GM23248 (cell line): ENCODE measurements at places on chromosomes 1 and 21. TPM values are rescaled to one million over a fixed set of nuclear protein-coding genes. Genes with fewer than 3 reads are reported as not detected.
A peak's percentile ranks its signal among the peaks of the same experiment; 100 is the strongest.

- DNase-seq = no peak
Observed at GRCh38 chr1:20663365-20663764, 2.2 kb upstream of the DDOST start.

- DNase-seq = peak; percentile 33
Observed at GRCh38 chr1:115327270-115327669, 10.8 kb downstream of the NGF start.

DNA sequence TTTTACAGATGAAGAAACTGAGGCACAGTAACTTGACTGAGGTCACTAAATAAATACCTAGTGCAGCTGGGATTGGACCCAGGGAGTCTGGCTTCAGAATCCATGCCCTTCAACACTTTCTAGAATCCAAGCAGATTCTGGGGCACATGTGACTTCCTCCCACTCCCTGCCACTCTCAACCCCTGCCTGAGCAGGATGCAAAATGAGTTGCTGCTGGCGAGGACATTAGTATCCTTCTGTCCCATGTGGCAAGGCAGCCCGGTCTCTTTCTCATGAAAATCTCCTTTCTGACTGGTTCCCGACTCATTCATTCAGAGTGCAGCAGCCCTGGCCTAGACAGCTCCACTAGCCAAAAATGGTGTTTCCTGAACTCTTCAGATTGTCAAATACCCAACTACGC, 28.4 kb downstream of the TNNT2 start:
- DNase-seq = no peak

DNA sequence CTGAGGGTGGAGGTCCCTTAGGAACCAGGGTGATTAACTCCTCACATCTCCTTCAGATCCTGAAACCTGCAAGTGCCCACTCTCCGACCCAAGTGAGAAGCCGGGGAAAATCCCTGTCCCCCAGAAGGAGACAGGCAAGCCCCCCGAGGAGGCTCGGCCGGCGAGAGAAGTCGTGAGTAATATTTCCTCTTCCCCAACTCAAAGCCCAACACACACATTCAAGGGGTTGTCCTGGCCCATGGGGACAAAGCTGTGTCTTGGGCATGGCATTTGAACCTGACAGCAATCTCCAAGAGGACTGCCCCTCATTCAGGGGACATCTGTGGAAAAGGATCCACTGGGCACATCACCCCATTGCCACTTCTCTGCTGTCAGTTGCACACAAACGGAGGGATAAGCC, 23.6 kb downstream of the VASH2 start:
- DNase-seq = no peak

DNA sequence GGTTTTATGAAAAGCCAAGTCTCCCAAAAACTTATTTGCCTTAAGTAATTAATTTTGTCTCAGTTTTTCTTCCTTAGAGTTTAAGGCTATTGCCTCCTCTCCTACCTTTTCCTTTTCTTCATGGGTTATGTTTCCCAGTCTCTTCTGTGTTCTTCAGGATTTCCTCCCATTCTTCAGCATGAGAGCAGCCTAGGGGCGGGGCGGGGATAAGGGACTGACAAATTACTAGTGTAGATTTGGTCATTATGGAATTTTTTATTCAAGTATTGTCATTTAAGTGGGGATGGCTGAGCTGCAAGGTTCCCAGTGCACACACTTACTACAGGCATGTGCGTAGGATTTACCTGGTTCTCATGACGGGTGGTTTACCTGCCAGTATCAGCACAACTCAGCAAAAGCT, 35.2 kb upstream of the PIGV start:
- DNase-seq = no peak

The CELA3A gene
- not detected in 2 replicates for total RNA-seq

The CTSS gene
- 0.38 and 2.5 TPM in 2 replicates for total RNA-seq

GRCh38 chr1:114097109-114097508, 56.6 kb downstream of the SYT6 start:
- no peak for DNase-seq

DNA sequence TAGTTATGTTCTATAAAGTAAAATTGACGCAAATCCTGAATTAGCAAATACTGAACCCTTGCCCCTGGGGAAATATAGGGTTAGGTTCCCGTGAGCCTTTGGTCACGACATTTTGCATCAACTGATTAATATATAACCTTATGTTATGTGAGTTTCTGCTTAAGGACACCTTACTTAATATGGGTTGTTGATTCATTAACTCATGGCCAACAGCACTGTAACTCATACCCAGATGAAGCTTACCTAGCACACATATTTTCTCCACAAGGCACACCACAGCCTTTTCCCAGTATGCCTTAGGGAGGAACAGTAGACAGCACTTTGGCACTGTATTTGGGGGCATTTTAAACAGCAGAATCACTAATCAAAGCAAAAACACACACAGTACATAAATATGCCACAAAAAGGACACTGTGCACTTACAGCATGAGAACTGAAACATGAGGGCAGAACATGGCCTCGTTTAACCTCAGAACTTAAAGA, 15.1 kb downstream of the INAVA start:
- DNase-seq = no peak

GRCh38 chr1:206491616-206492015, 15.7 kb upstream of the RASSF5 start:
- DNase-seq = no peak

DNA sequence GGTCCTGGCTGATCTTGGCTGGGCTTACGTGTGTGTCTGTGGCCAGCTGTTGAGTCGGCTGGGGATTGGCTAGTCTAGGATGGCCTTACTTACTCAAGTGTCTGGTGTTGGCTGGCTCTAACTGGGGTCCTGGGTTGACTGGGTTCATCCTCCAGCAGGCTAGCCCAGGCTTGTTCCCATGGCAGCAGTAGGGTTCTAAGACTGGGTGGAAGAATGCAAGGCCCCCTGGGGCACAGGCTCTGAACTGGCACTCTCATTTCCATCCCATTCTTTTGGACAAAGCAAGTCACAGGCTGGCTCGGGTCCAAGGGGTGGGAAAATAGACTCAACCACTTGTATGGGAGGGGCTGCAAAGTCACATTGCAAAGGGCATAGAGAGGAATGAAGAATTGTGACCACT, 7.9 kb upstream of the OPRD1 start:
- no peak for DNase-seq

- DNase-seq = peak; percentile 52
Observed at GRCh38 chr1:61746813-61747212, 4.5 kb downstream of the PATJ start.

The SMIM1 gene
- total RNA-seq = not detected in 2 replicates

The KCNA3 gene
- not detected in 2 replicates for total RNA-seq

DNA sequence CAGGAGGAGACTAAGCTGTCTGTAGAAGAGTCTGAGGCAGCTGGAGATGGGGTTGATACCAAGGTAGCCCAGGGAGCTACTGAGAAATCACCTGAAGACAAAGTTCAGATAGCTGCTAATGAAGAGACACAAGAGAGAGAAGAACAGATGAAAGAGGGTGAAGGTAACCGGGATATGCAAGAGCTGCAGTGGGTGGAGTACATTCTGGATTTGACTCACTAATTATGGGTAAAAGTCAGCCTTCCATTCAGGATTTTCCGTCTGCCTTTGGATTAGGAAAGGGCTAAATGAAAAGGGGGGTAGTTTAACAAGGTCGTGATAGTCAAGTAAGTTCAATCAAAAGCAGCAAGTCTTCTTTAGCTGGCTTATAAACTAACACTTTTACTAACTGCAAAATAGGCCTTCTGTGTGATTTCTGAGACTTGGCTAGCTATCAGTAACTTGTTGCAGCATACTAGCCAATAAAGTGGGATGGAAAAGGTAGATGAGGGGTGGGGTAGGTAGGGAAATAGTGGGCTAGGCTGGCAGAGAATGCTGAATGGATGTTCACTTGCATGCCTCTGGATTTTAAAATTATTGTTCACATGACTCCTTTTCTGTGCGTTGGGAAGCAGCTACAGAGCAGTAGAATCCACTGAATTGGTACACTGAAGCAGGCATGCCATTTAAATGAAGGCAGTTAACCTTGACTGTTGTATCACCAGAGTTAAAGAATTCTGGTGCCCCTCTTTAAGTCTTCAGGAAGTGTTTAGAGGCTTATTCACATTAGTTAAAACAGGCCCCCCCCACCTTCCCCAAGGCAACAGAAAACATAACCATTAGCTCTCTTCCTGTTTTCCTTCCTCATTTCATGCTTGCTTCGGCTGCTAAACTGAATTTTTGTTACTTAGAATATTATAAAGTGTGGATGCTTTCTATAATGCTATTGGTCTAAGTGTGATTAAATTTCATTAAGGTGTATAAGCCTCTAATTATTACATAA, 15.4 kb downstream of the CCDC17 start:
- DNase-seq = no peak

The FCAMR gene
- total RNA-seq = not detected in 2 replicates

DNA sequence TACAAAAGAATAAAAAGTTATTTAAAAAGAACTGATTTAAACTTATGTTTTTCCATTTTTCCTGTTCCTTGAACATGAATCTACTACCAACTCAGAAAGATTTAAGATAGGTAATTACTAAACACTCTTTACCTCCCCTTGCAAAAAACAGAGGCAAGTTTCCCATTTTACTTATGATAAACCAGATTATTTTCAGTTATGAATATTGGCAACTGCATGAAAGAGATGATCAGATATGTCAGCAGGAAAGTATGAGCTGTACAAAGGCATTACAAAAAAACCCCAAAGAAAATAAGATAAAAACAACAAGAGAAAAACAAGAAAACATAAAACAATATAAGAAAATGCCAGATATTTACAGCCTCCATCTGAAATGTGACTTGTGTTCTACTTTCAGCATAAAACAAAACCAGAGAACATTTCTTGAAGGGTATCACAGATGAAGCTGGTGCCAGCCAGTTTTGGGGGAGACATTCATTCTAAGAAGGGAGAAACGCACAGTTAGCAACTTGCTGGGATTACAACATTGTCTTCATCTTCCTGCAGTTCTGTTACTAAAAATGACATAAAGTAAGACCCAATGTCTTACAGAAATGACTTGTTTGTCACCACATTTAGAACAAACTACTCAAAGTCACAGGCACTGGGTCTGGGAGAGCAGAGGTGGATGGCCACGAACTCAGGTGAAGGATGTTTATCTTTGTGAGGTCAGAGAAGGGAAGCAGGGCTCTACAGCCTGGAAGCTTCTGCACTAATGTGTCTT, 19.1 kb downstream of the ZC3H12A start:
- no peak for DNase-seq

DNA sequence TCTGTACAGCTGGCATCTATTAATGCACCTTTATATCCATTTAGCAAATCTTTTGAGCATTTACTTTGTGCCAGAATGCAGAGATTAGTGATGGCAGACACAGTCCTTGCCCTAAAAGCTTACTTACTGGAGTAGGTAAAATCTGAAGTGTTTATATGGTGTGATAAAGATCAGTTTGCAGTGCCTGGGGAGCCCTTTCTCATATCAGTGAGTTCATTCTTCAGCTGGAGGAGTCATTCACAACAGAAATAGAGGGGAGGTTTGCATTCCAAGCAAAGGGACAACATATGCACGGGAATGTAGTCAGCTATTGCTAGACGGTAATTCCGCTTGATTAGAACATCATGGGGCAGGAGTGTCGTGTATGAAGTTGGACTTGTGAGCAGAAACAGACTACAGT, 8.4 kb downstream of the SLC35F3 start:
- no peak for DNase-seq

The KRTAP15-1 gene
- total RNA-seq = not detected in 2 replicates

GRCh38 chr21:16418226-16418625, 688.4 kb downstream of the USP25 start:
- peak; percentile 49 for DNase-seq
